ENCODE measurements at places on chromosomes 16 and 17.
A peak's percentile ranks its signal among the peaks of the same experiment; 100 is the strongest.

GRCh38 chr17:76427501-76428231 lies 25.3 kb downstream of the UBE2O start:
- DNase-seq, result no peak

DNA sequence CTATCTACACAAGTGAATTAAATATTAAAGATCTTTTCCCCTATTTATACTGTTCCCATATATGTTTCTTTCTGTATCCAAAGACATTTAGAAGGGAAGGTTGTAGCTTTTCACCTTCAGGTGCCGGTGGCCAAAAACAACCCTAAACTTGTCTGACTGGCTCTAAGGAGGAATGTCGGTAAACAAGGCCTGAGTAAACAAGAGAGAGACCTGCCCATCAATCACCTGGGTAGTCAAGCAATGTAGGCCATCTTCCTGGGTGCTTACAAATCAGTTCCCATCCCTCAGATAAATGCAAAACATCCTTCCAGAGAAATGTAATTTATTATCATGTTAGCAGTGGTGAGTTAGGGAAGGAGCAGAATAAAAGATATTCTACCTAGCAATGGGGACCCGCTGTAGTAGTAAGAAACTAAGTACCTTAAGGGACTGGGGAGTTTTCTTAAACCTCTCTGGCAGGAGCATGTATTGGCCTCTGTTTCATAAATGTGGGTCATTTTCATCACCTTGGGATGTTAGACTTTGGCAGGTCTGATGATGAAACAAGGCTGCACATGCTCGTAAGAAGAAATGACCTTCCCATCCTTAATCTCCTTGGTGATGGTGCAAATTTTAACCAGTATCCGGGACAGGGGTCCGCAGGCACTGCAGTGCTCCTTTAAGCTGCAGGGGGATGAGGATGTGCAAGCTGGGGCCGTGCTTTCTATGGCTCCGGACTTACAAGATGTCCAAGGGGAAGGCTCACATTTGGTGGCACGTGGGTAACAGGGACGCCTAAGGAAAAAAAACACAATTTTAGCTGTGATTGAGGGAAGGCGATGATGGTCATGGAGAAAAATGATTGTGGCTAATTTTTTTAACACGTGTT lies 8.4 kb downstream of the KRT39 start:
- no peak for DNase-seq

- DNase-seq, result no peak
These were observed 8.2 kb downstream of the RHBDF1 start for GRCh38 chr16:63998-64913.

GRCh38 chr17:4810696-4811290 lies 3.8 kb downstream of the PLD2 start:
- no peak for DNase-seq

DNA sequence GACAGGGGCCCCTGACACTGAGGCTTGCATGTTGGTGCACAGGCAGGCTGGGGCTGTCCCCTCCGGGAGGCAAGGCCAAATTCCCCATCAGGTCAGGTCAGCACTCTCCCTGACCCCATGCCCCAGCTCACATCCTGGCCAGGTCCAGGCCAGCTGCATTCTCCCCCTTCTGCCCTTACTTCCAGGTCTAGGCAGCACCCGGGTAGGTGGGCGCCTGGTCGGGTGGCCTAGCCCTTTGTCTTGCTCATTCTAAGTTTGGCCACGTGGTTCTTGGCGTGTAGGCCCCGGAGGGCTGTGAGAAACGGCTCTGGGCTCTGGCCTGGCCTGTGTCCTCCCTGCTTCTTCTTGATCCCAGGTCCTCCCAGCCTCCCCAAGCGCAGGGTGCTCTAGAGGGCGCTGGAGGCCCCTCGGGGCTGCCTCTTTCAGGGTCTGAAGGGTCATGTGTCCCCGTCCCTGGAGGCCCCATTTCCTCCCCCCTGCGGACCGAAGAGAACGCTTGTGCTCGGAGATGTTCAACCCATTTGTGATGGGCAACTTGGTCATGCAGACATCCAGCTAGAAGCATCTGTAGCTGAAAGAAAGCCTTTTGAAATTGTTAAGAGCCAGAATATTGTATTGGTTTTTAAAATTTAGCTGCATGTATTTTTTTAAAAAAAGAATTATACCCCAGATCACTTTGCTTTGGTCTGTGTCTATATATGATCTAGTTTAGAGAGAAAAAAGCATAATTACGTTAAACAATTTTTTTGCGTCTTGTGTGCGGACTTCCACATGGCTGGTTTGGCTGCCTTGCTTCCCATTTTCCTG lies 6.7 kb downstream of the BAHCC1 start:
- DNase-seq, result no peak

DNA sequence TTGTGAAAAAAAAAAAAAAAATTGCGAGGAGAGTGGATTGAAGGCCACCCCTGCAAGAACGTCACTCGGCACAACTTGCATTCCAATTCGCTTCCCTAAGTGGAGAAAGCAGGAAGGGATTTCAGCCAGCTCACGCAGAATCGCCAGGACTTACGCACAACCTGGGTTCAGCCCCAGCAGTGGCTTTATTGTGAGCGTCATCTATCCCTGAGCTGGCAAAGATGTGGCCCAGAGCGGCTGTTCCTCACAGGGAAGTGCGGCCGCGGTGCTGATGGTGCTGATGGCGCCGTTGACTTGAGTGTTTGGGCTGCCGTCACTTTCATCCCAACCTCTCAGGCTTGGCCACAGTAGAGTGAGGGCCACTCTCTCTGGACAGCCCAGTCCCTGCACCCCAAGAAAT lies 197.6 kb downstream of the NTN1 start:
- no peak for DNase-seq

- peak; percentile 64 for DNase-seq
These were observed at the start of gene MT3 for GRCh38 chr16:56589141-56590039. TSS of gene MT3 (plus strand) at chr16:56589528. CDS start at chr16:56589591, 63 bp downstream.

DNA sequence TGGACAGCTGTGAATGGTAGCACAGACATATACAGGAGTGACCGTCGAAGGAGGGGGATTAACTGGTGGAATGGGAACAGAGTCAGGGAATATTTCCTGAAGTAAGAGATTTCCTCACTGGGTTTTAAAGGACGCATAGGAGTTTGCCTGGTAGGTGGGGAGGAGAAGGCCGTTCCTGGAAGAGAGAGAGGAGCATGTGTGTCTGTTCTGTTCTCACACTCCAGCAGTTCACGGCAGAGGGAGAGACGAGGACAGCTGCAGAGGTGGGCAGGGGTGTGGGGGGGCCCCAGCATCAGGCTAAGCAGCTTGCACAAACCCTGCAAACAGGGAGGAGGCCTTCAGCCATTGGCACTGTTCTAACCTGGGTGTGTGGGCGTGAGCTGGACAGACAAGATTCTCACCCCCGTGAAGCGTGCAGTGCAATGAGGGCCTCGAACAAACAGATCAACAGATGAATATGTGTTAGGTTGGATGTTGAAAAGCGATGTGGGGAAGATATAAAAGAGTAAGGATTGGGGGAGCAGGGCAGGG lies 85.3 kb upstream of the GSE1 start:
- no peak for DNase-seq

- no peak for DNase-seq
These were observed 4.0 kb upstream of the HSBP1 start for GRCh38 chr16:83803811-83804210.

- DNase-seq, result no peak
These were observed 166.7 kb downstream of the RBFOX3 start for GRCh38 chr17:79444198-79444597.

GRCh38 chr16:26605626-26606271 lies 461.0 kb upstream of the C16orf82 start:
- DNase-seq, result no peak

GRCh38 chr17:76872221-76872873 lies 4.1 kb downstream of the MGAT5B start:
- no peak for DNase-seq

DNA sequence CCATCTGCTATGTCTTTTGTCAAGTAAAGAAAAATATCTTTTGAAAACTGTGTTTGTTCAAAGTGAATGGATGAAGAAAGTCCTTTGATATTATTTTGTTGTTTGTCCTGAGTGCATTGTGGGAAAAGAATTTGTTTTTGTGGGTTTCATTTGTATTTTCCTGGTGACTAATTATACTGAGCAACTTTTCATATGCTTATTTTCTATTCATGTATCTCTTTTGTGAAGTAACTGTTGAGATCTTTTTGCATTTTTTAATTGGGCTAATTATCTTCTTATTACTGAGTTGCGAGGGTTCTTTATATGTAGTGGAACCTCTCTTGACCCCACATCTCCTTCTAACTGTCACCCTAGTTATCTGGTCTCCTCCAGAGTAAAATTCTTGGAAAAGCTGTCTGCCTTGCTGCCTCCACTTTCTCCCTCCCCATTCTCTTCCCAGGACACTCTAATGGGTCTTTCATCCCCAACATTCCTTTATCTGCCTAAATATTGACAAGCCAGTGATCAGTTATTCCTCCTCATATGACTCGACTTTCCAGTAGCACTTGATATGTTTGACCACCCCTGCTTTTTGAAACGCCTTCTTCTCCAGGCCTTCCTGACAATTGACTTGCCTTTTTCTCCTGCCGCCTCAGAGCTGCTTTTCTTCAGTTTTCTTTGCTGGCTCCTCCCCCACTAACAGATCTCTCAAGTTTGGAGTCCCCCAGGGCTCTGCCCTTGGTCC lies 117.6 kb upstream of the HAS3 start:
- no peak for DNase-seq

GRCh38 chr16:371515-372301 lies 1.4 kb upstream of the MRPL28 start:
- DNase-seq, result no peak

DNA sequence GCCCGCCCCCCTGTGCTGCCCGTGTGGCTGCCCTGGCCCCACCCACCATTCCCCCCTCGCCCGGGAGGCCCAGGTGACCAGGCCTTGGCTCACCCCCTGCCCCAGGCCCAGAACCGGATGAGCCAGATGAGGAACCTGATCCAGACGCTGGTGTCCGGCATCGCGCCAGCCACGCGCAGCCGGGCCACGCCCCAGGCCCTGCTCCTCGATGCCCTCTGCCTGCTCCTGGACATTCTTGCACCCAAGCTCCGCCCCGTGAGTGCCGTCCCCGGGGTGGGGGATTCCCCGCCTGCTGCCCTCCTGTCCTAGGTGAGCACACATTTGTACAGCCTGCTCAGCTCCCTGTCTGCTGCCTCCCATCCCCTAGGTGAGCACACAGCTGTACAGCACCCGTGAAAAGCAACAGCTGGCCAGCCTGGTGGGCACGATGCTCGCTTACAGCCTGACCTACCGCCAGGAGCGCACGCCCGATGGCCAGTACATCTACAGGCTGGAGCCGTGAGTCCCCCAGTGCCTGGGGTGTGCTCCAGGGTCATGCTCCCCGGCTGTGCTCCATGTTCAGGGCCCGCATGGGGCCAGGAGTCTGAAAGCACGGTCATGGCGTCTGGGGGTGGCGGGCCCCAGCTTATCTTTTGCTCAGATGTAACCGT lies 4.8 kb downstream of the GNG13 start:
- DNase-seq, result no peak

- no peak for DNase-seq
These were observed 9.5 kb downstream of the XPO6 start for GRCh38 chr16:28202147-28202746.

DNA sequence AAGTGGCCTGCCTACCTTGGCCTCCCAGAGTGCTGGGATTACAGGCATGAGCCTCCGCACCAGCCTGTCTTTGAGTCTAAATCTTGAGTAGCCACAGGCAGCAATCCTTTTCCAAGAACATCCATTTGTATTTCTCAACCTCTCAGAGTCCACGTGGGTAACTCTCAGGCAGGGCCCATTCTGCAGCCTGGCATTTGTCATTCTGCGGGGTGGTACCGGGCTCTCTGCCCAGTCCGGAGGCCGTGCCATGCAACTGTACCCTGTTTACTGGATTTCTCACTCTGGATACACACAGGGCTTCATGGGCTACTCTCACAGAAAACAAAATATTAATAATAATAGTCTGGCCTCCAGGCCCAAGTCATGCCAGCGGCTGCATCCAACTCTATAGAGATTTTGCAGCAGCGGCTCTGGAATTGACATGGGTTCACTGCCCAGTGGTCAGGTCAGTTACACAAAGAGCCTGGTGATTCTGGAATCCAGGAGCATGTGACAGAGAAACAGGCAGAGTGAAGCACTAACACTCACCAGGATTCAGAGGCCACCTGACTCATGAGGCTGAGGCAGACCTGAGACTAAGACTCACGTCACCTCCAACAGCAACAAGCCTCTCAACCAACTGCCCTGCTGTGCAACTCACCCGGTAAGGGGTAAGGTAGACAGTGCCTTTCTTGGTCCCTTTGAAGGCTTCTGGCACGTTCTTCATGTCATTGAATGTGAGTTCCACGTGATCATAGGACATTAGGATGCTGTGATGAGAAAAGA lies 4.0 kb downstream of the WBP2 start:
- peak; percentile 76 for DNase-seq

GRCh38 chr16:29770250-29770929 lies 7.7 kb upstream of the ZG16 start:
- DNase-seq, result no peak

DNA sequence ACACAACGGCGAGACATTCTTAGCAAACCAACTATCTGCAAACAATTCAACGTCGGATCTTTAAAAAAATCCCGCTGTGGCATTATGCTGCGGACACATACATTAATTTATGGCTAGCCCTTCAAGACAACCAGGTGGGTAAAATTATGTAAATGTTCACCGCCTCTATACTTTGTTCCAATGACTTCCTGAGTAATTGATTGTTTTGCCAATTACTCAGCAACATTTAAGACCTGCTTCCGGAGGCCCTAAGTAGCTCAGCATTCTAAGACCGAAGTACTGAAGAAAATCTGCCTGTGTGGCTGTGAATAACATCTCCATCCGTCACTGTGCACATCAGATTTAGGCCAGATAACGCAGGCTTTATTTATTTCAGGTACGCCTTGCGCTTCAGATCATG lies 23.3 kb downstream of the QPRT start:
- no peak for DNase-seq

GRCh38 chr17:19565817-19566575 lies 32.3 kb downstream of the SLC47A1 start:
- DNase-seq, result no peak

GRCh38 chr17:3528403-3528851 lies 29.2 kb downstream of the TRPV3 start:
- DNase-seq, result no peak

DNA sequence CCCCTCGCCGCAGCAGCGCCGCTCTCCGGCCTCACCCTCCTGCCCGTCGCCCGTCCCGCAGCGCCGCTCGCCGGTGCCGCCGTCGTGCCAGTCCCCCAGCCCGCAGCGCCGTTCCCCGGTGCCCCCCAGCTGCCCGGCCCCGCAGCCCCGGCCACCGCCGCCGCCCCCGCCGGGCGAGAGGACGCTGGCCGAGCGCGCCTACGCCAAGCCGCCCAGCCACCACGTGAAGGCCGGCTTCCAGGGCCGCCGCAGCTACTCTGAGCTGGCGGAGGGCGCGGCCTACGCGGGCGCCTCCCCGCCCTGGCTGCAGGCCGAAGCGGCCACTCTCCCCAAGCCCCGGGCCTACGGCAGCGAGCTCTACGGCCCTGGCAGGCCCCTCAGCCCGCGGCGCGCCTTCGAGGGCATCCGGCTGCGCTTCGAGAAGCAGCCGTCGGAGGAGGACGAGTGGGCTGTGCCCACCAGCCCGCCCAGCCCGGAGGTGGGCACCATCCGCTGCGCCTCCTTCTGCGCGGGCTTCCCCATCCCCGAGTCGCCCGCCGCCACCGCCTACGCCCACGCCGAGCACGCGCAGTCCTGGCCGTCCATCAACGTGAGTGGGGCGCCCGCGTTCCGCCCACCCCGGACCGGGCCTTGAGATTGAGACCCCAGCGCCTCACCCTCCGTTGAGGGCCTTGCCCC lies 15.0 kb downstream of the TBKBP1 start:
- no peak for DNase-seq
